Panc1 (cell line): ENCODE measurements at places on chromosomes 12 and 14. TPM values are rescaled to one million over a fixed set of nuclear protein-coding genes. Genes with fewer than 3 reads are reported as not detected.

Gene ETNK1
- 43.1 TPM for total RNA-seq

Gene KRT73
- total RNA-seq, result not detected

Gene MYH6
- total RNA-seq, result not detected

Gene MAP1LC3B2
- 1.9 TPM for total RNA-seq

Gene BBOF1
- 1.9 TPM for total RNA-seq

Gene CCDC197
- not detected for total RNA-seq

Gene FLVCR2
- total RNA-seq, result 9.7 TPM

Gene TMEM253
- total RNA-seq, result 0.33 TPM

DNA sequence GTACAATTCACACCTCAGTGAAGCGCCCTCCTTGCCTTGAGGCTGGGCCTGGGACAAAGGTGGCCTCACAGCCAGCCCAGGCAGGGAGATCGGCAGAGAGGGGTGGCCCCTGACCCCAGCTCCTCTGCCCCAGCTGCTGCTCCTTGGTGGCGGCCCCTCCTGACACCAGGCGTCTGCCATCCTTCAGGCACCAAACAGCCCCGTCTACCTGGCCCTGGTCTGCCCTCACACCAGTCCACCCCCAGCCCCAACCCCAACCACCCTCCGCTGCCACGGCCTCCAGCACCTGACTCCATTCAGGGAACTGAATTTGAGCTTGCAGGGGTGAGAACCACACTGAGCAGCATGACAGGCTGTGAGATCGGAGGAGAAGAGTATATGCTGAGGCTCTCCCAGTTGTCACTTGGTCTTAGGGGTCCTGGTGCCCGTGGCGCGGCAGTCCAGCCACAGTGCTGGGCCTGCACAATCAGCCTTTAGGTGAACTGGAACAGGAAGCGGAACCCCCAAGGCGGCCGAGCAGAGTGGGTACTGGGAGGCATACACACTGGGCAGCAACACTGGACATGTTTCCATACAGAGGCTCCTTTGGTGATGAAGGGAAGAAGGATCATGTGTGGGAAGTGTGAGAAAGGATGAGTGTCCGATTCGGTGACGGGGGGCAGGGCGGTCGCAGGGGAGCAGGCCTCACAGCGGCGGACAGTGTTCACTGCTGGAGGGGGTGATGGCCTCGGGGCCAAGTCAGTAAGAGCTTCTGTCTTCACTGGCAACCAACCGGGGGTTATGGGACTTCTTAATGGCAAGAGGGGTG lies 18.7 kb downstream of the ZFYVE21 start:
- DNase-seq, result no peak

- DNase-seq, result no peak
Measured at GRCh38 chr14:97655169-97655948, 858.2 kb downstream of the VRK1 start.

DNA sequence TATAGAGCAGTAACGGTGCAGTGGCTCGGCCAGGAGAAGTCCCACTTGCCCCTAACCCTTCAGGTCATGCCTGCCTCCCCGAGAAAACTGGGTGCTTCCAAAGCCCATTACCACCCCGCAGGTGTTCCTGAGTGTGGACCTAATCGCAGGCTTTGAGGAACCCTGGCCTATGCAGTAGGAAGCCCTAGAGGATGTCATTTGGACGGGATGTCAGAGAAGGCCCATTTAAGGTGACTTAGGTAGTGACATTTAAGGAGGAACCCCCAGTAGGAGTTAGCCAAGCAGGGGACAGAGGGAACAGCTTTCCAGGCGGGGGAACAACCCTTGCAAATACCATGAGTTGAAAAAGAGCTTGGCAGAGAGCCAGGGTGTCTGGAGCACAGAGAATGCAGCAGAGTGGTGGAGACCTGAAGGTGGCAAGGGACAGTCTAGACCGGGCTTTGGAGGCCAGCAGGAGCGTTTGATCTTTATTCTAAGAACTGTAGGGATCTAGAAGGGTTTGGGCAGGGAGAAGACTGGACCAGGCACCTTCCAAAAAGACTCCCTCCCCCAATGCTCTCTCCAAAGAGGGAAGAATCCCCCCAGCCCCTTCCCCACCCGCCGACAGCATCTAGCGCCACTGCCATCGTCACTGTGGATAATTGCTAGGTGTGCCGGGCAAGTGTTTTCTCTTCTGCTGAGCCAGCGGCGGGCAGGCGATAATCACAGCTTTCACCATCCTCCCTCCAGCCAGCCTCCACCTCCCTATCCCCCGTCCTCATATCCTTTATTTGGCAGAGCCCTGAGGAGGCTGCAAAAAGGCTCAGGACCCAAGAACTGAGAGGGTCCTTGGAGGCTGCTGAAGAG lies 33.3 kb upstream of the BEGAIN start:
- no peak for DNase-seq

DNA sequence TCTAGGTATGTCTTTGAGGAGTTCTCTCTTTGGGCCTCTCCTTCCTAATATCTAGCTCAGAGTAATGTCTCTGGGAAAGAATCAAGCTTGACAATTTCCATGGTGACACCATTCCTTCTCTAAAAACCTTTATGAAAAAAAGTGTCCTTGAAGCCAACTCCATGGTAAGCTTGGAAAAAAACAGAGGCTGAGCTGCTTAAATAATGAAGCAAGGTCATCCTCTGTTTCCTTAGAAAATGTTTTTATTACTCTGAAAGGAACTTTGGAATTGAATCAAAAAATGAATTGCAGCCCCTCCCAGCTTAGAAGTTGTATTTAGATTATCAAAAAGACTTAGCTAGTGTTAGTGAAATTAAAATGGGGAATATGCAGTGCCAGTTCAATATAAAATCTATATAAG lies 166.1 kb upstream of the KITLG start:
- no peak for DNase-seq

GRCh38 chr12:55925371-55925770 lies 2.3 kb downstream of the PYM1 start:
- no peak for DNase-seq

DNA sequence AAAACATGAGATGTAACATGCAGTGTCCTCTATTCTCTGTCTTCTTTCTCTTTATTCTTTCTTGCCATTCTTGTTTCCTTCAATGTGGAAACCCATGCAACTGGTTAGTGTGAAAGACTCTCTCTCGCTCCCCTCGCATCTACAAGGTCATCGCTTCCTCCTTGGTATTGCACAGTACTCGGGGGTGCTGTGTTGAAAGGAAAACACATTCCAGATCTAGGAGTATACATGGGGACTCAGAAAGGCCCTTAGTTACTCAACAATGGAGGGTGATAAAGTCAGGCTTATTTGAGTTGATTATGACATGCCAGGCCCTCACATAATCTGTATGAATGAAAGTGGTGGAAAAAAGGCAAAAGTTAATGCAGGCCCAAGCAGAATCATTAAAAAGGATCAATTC lies 75.5 kb upstream of the OVCH1 start:
- no peak for DNase-seq

DNA sequence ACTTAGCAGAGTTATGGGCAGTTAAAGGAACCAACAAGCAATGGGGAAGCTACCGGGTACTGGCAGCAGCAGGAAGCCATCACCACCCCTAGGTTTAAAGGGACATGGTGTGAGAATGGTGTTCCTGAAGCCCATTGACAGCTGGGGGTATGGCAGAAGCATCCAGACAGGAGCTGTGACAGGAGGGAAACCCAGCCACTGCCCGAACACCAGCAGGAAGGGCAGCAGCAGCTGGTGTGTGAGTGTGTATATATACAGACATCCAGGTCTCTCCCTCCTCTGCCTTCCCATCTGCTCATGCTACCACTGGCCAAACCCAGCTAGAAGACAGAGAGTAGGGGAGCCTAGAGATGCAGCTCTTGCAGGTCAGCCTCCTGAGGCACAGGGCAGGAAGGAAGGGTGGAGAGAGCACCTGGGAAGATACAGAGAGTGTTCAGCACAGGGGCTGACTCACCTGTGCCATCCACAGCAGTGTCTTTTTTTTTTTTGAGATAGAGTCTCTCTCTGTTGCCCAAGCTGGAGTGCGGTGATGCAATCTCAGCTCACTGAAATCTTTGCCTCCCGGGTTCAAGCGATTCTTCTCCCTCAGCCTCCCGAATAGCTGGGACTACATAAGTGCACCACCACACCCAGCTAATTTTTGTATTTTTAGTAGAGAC lies 9.2 kb upstream of the ADCK1 start:
- DNase-seq, result no peak

DNA sequence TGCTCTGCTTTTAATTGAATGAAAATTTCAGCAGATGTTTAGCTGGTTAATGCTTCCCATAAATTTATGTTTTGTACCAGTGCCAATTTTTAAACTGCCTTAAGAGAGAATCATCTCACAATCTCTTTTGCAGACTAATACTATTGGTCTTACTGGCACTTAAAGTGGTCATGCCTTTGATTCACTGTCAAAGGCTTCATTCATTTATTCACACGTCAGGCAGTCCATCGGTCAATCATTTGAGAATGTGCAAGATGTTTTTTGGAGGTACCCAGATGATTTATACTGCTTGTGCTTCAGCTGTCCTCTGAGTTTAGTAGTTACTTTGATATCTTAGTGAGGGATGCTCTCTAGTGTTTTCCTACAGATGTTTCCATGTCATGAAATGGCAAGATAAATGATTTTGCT lies 83.4 kb downstream of the NAV3 start:
- no peak for DNase-seq

DNA sequence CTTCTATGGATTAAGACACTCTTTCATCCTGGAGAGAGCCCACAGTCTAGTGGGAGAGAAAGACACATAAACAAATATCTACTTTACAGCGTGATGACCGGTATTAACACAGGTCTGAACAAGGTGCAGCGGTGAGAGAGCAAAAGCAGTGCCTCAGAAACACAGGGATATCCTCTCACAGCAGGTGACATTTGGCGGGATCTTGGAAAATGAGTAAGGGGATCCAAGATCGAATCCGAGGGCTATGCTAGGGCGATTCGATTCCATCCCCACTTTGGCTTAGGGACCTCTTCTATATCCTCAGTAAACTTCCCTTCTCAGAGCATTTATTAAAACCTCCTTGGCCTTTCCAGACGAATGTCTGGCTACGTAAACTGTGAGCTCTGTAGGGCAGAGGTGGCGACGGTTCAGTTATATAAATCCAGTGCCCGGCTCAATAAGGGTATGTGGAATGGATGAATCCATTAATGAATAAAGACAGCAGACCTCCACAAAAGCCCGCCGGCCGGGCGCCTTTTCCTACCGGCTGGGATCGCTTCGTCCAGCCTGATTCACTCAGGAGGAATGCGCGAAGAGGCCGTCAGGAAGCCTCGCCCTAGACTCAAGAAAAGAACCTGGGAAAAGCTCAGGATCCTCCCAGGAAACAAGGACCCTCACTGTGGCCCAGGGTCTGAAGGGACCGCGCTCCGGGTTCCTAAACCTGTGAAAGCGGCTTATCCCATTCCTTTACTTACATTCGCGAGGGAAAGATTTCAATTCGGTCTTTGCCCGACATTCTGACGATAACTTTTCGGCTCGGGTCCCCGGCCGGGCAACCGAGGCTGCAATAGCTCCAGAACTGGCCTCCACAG lies 455 bp downstream of the ATP6V1D start:
- DNase-seq, result no peak

DNA sequence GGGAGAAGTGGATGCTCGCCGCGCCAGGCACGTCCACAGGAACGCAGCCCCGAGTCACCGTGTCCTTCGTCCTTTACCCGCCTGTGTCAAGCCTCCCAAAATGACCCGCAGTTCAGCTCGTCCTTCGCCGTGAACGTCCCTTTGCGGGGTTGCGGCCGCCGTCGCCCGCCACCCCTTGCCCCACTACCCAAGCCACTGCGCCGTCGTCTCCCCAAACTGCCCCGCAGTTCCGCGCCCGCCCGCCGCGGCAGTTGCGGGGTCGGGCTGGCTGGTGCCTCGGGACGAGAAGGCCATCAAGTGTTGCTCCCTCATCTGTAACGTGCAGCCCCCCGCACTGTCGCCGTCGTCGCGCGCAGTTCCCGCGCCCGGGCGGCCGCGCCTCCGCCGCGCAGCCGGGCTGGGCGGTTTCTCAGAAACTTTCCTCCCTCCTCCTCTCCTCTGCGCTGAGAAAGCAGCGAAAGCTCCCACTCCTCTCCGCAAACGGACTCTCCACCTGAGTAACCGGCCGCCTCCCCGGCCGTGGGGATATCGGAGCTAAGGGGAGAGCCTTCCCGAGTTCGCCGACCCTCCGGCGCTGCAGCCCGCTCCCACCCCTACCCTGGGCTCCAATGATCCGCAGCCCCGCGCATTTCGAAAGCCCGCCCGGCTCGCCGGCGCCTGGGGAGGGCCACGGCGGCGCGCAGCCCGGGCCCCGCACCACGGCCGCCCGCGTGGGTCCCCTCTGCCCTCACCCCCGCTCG lies 6.7 kb downstream of the CDKN1B start:
- DNase-seq, result no peak

- no peak for DNase-seq
Measured at GRCh38 chr14:56124327-56124726, 6.1 kb downstream of the PELI2 start.

- no peak for DNase-seq
Measured at GRCh38 chr12:20469756-20470155, 101.4 kb downstream of the PDE3A start.

DNA sequence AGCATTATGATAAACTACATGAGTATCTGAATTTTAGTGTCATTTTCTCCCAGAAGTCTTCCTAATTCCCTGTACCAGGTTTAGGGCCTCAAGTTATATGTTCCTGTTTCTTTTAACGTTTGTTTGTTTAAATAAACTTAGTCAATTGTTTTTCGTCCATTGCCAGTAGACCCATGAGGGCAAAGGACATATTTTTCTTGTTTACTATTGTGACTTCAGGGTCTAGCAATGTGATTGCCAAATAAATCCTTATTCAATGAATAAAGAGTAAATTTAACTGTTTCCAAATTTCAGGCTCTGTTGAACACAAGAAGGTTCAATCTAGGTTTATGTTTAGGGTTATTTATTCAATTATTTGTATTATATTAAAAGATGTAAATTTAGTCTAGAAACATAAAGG lies 391.6 kb upstream of the MGAT4C start:
- DNase-seq, result no peak

DNA sequence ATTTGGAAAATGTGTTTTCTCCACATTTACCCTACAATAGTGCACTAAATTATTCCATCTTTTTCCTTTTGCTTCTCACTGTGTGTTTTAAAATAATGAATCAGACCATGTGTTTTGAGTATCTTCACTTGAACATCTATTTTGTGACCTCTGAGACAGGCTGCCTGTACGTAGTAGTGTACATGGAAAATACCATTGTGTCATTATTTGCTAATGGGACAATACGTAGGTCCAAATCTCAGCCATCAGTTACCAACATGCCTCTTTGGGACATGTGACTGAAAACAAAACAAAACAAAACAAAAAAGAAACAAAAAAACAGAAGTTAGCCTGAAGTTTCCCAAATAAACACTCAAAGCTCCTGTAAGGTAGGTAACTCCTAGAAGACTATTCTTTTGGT lies 7.1 kb upstream of the MYF6 start:
- no peak for DNase-seq

DNA sequence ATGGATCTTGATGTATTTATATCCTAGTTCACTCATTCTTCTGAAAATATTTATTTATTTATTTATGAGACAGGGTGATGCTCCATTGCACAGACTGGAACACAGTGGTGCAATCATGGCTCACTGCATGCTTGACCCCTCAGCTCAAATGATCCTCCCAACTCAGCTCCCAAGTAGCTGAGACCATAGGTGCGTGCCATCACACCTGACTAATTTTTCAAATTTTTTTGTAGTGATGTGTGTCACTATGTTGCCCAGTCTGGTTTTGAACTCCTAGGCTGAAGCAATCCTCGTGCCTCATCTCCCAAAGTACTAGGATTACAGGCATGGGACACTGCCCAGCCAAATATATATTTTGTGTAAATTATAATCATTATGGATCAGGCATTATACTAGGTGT lies 595.6 kb upstream of the ATP2B1 start:
- DNase-seq, result no peak
